ENCODE measurements at places on chromosomes 16 and 17.

DNA sequence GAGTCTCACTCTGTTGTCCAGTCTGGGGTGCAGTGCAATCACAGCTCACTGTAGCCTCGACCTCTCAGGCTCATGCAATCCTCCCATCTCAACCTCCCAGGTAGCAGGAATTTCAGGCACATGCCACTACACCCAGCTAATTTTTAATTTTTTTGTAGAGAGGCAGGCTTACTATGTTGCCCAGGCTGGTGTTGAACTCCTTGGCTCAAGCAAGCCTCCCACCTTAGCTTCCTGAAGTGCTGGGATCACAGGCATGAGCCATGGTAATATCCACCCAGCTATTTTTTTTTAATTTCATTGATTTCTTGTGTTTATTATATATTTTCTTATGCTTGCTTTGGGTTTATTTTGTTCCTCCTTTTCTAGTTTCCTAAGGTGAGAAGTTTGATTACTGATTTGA lies 33.9 kb upstream of the NACA2 start:
- no peak for DNase-seq

- DNase-seq = no peak
Observed at GRCh38 chr16:28038409-28038808, 25.1 kb downstream of the GSG1L start.

DNA sequence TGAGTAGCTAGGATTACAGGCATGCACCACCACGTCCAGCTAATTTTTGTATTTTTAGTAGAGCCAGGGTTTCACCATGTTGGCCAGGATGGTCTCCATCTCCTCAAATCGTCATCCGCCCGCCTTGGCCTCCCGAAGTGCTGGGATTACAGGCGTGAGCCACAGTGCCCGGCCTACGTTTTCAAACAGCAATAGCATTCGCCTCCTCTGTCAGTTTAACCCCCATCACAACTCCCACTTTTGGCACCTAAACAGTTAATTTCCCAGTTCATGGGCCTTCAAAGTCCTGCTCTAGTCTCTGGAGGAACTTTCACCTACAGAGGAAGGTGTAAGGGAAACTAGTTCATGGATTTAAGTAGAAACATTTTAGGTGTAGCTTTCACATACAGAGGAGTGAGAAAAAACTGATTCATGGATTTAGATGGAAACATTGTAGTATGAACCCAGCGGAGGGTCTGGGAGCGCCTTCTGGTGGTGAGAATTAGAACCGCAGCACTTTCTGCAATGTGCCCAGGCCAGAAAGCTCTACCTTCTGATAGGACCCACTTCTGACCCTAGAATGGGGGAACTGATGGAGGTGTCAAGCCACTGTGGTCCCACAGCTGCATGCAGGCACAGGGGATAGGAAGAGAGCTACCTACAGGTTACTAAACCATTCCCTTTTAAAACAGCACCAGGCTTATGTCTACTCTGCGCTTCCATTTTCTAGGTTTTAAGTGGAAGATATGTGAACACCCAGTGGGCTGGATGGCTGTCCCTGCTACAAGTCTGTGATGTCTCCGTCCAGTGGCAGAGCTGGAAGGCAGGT lies 12.0 kb upstream of the MEOX1 start:
- DNase-seq = peak; percentile 54

DNA sequence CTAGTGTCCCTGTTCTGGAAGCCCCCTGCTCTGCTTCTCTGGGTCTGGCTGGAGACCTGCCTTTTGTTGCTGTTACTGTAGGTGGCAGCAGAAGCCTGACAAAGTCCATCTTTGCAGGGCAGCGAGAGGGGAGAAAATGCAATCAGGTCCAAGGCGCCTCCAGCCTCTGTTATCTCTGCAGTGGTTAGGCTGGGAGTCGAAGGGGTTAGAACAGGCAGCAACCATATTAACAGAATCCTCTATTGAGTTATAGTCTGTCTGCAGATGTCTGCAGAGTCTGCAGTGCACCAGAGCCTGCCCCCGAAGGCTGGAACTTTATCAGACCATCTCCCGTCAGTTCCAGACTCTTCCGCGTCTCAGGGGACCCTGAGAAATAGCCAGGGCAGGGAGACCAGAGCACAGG lies 404.9 kb upstream of the EEF2KMT start:
- no peak for DNase-seq

DNA sequence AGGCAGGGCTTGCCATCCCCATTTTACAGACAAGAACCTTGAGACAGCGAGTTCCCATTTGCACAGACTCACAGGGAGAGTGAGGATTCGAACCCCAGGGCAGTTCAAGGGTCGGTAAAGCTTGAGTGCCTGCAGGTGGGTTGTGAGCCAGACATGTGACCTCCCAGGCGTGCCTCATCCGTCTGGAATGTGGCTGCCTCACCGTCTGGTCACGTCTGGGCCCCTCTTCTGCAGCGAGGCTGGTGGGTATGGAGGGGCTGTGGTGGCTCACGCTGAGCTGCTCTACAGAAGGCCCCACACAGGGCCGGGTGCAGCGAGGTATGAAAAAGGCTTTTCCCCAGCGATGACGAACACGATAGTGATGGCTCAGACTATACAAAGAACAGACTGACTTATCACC lies 35.8 kb upstream of the LHX1 start:
- DNase-seq = no peak

DNA sequence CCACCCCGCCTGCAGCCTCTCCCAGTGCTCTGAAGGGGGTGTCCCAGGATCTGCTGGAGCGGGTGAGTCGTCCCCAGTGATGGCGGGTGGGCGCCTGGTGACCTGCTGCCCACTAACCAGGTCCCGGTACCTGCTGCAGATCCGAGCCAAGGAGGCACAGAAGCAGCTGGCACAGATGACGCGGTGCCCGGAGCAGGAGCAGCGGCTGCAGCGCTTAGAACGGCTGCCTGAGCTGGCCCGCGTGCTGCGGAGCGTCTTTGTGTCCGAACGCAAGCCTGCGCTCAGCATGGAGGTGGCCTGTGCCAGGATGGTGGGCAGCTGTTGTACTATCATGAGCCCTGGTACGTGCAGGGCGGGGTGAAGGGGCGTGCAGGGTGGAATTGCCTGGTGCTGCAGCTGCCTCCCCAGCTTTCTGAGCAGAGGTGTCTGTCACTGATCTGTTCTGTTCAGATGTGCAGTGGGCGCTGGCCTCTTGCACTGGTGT lies 3.6 kb downstream of the CDT1 start:
- no peak for DNase-seq

GRCh38 chr16:88405216-88406060 lies 22.7 kb downstream of the ZNF469 start:
- DNase-seq = no peak

GRCh38 chr17:28492352-28493310 lies 13.5 kb upstream of the FOXN1 start:
- DNase-seq = no peak

- no peak for DNase-seq
Observed at GRCh38 chr16:69465881-69466280, 41.5 kb downstream of the CYB5B start.

GRCh38 chr16:70304892-70305448 lies 6.0 kb downstream of the DDX19B start:
- DNase-seq = no peak

DNA sequence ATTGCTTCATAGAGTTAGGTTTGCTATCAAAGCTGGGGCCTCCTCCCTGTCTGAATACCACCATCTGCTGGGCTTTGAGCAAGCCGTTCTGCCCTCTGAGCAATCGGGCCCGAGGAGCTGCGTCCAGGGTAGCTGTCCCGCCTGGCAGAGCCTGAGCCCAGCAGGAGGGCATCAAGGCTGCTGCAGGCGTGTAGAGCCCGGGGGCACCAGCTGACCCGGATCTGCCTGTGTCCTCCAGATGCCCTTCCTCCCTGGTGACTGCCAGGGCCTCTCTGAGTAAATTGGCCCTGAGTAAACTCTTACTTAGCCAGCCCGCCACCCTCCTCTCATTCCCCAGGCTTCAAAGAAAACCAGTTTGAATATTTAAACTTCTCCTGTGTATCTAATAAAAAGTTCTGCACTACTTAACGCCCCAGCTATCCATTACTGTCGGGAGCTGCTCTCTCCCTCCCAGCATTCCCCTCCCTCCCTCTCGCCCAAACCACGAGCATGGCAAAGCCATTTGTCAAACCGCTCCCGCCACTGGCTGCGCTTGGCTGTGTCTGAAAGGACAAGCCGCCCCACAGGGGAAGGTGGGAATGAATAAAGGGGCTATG lies 16.4 kb downstream of the CDK5RAP3 start:
- no peak for DNase-seq

GRCh38 chr16:715477-716199 lies 720 bp downstream of the METRN start:
- no peak for DNase-seq

- DNase-seq = no peak
Observed at GRCh38 chr16:61362585-61362984, 673.7 kb downstream of the CDH8 start.

DNA sequence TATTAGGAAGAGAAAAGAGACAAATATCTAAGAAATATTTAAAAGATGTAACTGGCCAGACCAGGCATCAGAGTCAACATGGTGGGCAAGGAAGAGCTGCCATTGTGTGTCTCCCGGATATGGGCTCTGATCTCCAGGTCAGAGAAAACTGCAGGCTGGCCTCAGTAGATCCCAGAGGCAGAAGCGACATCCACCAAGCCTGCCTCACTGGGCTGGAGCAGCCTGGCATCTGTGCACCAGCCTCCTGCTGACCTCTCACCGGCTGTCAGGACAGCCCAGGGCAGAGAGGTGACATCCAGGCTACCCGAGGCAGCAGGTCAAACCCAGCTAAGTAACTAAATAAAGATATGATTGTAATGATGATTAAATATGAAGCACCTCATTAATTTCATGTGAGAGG lies 162.8 kb upstream of the TNRC6C start:
- DNase-seq = no peak

DNA sequence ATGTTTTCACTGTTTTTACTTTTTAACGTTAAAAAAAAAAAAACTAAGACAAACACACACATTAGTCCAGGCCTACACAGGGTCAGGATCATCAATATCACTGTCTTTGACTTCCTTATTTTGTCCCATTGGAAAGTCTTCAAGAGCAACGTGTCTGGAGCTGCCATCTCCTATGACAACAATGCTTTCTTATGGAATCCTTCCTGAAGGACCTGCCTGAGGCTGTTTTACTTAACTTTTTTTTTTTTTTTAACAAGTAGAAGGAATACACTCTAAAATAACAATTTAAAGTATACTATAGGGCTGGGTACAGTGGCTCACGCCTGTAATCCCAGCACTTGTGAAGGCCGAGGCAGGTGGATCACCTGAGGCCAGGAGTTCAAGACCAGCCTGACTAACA lies 71.8 kb upstream of the BCAR1 start:
- DNase-seq = no peak

- peak; percentile 81 for DNase-seq
Observed at GRCh38 chr17:79831265-79832217, 7.7 kb downstream of the CBX4 start.

DNA sequence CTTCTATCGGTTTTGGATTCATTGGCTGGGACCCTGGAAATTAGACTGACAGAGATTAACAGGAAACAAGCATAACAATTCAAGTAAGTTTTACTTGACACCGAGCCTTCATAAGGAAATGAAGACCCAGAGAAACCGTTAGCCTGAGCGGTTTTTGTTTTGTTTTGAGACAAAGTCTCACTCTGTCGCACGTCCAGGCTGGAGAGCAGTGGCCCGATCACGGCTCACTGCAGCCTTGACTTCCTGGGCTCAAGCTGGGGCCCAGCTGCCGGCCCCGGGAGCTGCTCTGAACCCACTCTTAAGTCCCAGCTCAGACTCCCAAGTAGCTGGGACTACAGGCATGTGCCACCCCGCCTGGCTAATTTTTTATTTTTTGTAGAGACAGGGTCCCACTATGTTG lies 321.3 kb downstream of the SEC14L1 start:
- no peak for DNase-seq

DNA sequence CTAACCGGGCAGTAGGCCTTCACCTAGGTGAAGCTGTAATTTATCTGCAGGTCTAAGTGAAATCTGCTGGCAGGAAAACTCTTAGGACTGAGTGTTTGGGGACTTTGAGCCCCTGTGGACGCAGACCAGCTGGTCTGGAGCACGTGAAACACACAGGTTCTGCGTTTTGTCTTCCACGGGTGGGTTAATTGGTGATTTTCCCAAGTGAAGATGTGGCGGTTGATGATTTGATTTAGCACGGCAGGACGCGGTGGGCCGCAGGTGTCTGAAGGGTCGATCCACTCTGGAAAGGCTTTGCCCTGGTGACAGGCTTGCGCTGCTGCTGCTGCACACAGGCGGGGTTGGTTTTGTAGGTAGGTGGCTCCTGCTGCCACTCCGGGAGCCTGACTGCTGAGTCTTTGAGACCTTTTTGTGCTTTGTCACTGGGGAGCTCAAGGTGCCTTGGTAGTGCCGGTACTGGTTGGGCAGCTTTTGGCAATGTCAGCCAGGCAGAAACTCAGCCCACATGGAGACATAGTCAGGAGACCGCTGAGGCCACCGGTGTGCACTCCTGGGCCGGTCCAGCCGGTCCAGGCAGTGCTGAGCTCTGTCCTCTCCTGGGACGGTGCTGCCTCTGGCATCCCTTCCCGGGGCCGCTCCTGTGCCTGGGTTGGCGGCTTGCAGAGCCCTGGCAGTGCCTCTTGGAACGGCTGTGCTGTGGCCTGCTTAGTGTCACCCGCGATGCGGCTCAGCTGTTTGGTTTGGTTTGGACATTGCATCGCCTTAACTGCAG lies 2.3 kb downstream of the BAIAP2 start:
- no peak for DNase-seq

- DNase-seq = no peak
Observed at GRCh38 chr17:63790057-63790456, 16.1 kb downstream of the DDX42 start.

- DNase-seq = no peak
Observed at GRCh38 chr17:28948342-28948741, 3.0 kb downstream of the PHF12 start.

DNA sequence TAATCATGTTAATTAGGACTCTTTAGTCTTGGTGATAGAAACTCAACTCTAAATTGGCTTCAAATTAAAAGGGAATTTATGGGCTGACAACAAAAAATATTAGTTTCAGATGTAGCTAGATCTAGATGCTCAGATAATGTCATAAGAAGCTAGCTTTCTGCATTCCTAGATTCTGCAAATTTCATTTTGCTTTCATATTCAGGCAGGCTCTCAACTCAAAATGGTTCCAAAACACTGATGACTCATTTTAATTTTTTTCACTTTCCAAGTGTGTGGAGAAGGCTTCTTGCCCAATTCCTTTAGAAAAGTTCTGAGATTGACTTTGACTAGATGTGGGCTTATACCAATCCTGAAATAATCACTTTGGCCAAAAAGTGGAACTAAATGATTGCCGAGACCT lies 236.7 kb upstream of the GOT2 start:
- no peak for DNase-seq

DNA sequence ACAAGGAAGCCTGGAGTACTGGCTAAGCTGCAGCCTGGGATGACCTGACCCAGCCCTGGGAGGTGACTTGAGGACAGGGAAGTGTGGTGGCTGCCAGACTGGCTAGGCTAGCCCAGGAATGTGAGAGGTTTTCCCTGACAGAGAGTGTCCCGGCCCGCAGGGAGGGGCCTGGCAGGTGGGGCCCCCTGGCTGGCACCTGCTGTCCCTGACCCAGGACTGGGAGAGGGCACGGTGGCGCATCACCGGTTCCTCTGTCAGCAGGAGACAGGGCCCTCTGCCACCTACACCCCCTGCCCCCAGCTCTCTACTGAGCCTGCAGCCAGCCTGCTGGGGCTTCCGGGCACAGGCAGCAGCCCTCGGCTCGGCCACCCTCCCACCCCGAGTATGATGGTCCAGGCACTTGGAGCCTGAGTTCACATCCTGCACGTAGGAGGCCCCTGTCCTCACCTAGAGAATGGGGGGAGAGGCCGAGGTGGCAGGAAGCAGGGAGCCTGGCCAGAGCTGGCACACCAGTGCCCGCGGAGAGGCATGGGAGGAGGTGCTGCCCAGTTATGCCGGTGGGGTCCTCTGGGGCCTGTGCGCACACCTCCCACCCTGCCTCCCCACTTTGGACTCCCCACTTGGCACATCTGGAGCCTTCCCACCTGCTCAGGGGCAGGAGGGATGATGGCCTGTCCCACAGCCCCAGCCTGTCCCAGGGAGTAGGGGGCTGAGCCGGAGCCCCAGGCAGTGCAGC lies 528 bp downstream of the PRSS27 start:
- DNase-seq = no peak
